ENCODE measurements at places on chromosomes 1 and 21. TPM values are rescaled to one million over a fixed set of nuclear protein-coding genes. Genes with fewer than 3 reads are reported as not detected.

The ETV3L gene
- not detected for total RNA-seq

The TNFAIP8L2 gene
- not detected for total RNA-seq

The KLF17 gene
- total RNA-seq, result not detected

The LDLRAD1 gene
- total RNA-seq, result not detected

The EFNA3 gene
- 1.8 TPM for total RNA-seq

The LCA5L gene
- total RNA-seq, result 0.57 TPM

The VHLL gene
- not detected for total RNA-seq

The C1QA gene
- total RNA-seq, result not detected

The ZNF593OS gene
- total RNA-seq, result not detected

The PDE4DIP gene
- 12.6 TPM for total RNA-seq

The RGSL1 gene
- not detected for total RNA-seq

The C1orf21 gene
- total RNA-seq, result 16.4 TPM

The MTFR1L gene
- 21.5 TPM for total RNA-seq

The MEF2D gene
- 11.6 TPM for total RNA-seq

The ERICH3 gene
- total RNA-seq, result not detected

The ELAVL4 gene
- not detected for total RNA-seq

The NUDT4B gene
- 36.6 TPM for total RNA-seq

The ECM1 gene
- 0.16 TPM for total RNA-seq

The ALX3 gene
- total RNA-seq, result not detected

The PTPN22 gene
- 0.49 TPM for total RNA-seq

The THEM5 gene
- not detected for total RNA-seq

The ACKR1 gene
- total RNA-seq, result not detected

The S100A12 gene
- not detected for total RNA-seq

The OR10Z1 gene
- not detected for total RNA-seq

The SDF4 gene
- 89.2 TPM for total RNA-seq

The OR2L5 gene
- total RNA-seq, result not detected

The C1orf167 gene
- total RNA-seq, result 0.19 TPM
